ENCODE measurements at places on chromosomes 13 and 19.

DNA sequence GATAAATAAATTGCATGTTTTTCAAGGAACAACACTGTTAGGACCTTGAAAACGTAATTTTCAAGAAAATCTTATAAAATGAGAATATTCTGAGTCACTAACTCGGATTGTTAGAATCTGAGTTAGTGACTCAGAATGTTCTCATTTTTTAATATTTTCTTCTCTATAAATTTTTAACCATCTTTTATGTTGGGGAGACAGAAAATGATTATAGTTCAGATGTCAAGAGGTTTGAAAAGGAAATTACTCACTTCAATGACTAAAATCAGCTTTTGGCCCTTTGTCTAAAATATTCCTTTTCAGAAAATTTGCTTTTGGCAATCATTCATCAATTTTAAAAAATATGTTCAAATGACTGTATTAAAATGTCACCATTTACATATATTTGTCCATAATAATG, 264.2 kb upstream of the EDNRB start:
- no peak for DNase-seq

DNA sequence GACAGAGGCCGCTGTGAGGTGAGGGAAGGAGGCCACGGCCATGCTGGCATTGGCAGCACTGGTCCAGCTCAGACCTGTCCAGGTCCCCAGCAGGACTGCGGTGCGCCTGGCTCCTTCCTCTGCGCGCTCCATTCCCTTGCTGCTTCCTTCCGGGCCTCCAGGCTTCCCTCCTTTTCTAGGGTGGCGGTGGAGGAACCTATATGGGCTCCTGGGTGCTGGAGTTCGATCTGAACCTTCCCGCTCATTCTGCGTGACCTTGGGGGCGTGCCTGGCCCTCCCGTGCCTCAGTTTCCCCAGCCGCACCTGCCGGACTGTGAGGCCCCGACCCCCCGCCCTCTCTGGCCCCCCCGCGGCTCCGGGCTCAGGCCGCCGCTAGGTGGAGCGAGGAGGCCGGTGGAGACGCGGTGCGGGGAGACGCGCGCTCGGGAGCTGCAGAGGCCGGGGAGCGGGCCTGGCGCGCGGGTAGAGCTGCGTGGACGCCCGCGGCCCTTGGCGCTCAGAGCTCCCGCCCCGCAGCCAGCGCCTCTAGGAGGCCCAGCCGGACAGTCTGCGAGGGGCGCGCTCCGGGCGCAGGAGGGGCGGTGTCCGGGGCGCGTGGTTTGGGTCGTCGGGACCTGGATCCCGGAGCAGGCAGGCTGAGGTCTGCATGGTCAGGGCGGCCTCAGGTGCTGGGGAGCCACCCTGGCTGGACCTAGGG, 29.9 kb downstream of the EFNA2 start:
- DNase-seq, result peak; percentile 59

GRCh38 chr13:43303033-43303729, 279.8 kb downstream of the DNAJC15 start:
- peak; percentile 57 for DNase-seq

GRCh38 chr19:28482221-28482620, 730.7 kb downstream of the UQCRFS1 start:
- DNase-seq, result no peak

GRCh38 chr13:43339805-43340550, 316.6 kb downstream of the DNAJC15 start:
- DNase-seq, result no peak

DNA sequence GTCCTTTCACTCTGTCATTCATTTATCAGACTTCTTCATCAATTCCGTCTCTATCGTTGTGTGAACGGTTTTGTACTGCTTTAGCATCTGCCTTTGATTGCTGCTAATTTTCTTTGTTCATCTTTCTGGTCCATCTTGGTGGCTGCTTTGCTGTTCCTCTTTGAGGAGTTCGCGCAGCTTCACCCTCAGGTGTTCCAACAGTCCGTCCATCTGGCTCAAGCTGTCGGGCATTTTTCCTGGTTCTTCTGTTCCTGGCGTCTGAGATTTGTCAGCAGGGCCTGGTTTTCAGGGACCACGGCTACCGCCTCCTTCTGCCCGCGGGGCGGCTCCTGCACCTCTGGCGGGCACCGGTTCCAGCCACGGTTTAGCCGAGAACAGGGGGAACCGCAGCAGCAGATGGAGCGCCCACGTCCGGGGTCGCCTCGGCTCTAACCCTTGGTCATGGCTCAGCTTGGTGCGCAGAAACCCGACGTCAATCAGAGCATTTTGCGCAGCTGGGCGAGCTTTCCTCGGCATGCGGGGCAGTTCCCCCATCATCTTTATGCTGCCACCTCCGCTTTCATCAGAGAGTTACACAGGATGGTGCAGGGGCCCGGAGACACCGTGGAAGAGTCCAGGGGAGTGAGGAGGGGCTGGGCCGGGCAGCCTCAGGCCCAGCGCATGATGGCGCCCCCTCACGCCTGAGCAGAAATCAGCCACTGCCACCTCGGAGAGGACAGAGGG, 89.5 kb downstream of the ZNF100 start:
- DNase-seq, result no peak

DNA sequence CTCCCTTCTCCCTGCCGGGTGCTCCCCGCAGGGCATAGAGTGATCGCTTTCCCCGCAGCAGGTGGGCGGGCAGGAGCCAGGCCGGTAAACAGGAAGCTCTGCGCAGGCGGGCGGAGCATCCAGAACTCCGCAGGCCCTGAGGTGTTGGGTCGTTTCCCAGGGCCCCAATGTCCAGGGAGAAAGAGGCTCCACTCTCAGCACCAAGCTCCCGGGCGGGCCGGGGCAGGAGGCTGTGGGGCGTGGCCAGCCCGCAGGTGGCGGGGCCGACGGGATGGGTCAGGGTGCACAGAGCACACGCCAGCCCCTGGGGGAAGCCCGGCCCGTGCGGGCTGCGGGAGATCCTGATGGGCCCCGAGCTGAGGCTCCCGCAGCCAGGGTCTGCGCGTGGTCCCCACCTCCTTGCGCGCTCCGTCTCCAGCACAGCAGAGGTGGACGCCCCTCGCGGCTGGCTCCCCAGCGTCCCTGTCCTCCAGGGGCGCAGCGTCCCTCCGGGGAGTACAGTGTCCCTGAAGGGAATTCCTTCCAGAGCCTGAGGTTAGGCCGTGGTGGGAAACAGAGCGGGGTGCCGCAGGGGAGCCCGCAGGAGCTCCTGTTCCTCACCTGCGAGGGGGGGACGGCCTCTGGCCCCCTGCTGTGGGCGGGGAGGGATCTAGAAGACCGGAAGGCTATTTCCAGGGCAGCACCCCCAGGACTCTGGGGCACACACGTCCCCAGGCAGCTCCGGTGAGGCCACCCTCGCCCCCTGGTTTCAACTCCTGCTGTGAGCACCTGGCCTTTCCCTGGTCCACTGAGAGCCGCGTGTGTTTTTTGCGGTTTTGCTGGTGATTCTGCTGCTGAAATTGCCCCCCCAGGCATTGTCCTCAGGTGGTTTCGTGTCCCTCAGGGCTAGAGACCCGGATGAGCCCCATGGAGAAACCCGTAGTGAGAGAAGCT, 12.2 kb downstream of the PIP5K1C start:
- DNase-seq, result no peak

DNA sequence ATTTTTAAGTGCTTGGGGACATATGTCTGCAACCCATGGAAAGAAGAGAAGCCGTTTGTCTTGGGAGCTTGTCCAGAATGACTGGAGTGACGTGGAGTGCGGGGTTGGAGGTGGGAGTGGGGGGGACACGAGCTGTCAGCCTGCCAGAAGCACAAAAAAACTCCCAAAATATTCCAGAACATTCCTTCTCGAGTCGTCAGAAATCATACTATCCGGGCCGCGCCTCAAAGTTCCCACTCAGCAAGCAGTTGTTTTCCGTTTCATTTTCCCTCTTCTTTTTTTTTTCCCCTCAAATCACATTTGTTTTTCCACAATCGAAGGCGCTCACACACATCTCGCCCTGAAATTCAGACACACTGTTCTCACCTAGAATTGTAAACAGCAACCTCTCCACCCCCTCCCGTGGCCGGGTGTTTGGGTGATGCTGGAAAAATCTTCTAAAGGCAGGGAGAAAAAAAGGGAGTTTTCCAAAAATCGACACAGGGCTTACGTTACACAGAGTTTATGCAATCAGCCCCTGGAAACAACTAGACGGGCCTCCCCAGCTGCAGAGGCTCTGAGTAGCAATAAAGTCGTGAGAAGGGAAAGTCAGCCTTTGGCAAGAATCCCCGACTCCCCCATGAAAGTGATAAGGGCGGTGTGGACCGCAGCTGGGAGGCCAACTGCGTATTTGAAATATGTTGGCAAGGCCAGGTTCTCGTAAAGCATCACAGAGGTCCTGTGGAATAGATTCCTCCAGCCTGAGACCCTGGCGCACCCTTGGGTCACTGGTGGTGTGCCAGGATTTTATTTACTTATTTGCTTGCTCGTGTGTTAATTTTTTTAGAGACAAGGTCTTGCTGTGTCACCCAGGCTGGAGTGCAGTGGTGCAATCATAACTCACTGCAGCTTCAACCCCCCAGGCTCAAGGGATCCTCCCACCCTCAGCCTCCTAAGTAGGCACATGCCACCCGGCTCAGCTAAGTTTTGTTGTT, 31.2 kb upstream of the KLF2 start:
- DNase-seq, result peak; percentile 88

GRCh38 chr13:50006426-50007135, 8.7 kb upstream of the KCNRG start:
- no peak for DNase-seq

- DNase-seq, result no peak
These were observed 84.2 kb downstream of the SLC7A1 start for GRCh38 chr13:29511106-29511796.

- peak; percentile 92 for DNase-seq
These were observed 1.7 kb upstream of the PCDH17 start for GRCh38 chr13:57629821-57630235.

- DNase-seq, result no peak
These were observed 71.7 kb downstream of the STK24 start for GRCh38 chr13:98505217-98505616.

GRCh38 chr13:94329277-94329676, 150.2 kb downstream of the DCT start:
- no peak for DNase-seq

DNA sequence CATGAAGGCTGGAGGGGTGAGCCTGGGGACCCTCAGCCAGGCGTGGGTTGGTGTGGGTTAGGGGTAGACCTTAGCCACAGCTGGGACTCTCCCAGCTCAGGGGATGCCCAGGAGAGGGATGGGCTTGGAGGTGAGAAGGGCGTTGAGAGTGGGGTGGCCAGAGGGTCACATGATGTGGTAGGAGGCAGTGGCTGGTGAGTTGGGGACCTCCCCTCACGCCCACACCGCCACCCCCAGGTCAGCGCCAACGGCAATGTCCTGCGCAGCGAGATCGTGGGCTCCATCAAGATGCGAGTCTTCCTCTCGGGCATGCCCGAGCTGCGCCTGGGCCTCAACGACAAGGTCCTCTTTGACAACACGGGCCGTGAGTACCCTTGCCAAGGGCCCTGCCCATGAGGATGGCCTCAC, 28.5 kb downstream of the AP1M1 start:
- no peak for DNase-seq

GRCh38 chr19:45152504-45153338, 8.1 kb downstream of the NKPD1 start:
- DNase-seq, result peak; percentile 42

GRCh38 chr19:36685835-36686234, 1.6 kb upstream of the ZNF567 start:
- no peak for DNase-seq

DNA sequence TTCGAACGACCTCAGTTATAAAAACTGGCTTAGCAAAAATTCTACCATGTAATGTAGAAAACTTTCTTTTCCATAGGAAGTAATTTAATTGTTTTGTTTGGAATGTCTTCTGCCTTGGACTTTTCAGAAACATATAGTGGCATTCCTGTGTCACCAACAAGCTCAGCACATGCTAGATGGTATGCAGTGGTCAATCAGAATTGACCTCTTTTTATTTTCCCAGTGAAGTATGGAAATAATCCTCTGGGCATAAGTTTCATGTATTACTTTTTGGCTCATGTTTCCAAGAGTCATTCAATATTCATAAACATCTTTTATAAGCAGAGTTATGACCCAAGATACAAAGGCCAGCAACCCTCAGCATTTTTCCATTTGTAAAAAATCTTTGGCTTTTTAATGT, 33.6 kb downstream of the NALCN start:
- no peak for DNase-seq

DNA sequence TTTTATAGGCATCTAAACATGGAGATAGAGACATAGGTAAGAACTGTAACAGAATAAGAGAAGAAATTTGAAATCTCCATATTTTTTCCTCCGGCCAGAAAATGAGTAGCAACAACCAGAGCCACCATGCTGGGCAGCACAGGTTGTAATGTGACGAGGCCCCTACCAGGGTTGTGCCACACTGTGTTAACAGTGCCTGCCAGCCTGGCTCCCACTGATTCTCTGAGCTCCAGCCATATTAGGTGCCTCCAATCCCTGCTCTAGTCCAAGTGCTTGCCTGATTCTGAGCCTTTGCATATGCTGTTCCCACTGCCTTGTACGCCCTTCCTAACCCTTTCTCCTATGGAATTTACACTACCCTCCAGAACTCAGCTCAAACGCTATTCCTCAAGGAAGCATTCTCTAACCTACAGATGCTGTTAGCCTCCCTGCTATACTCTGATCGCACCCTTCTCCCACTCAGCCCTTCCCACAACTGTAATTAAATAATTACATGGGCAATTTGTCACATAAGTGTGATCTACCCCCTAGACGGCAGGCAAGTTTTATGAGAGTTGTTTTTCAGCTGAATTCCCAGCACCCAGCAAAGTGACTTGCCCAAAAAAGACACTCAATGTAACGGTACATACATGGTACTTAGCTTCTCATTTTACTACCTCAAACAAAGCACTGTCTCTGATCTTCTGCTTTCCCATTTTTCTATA, 37.6 kb upstream of the STARD13 start:
- no peak for DNase-seq

DNA sequence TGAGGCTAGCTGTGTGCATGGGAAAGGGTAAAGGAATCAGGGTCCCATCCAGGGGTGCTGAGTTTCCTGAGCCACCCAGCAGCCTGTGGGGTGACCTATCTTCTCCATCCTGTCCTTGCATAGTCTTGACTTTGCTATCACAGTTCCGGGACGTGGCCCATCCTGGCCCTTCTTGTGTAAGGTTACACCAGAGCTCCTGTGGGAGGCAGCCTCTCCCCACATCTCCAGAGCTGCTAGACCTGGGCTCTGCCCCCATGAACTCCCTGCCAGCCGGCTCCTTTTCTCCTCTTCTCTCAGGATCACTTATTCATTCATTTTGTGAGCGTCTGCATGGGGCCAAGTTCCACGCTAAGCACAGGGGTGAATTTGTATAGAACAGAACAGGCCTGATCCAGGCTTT, 238.9 kb downstream of the TSHZ3 start:
- no peak for DNase-seq

- DNase-seq, result no peak
These were observed 1.8 kb upstream of the GPR180 start for GRCh38 chr13:94599877-94600276.

GRCh38 chr19:58058467-58058866, 615 bp upstream of the ZNF135 start:
- DNase-seq, result no peak

Data from heart right ventricle (tissue), 16 donors.